Heart left ventricle (tissue), 16 donors: ENCODE measurements at places on chromosomes 7 and 10. TPM values are rescaled to one million over a fixed set of nuclear protein-coding genes. Genes with fewer than 3 reads are reported as not detected.

The PCLO gene
- 9.3 TPM for total RNA-seq

- DNase-seq = no peak
Observed at GRCh38 chr10:62618054-62618453, 186.5 kb upstream of the ADO start.

GRCh38 chr7:26588511-26588910 lies 275.9 kb downstream of the SKAP2 start:
- no peak for DNase-seq

The DYNC1I1 gene
- total RNA-seq = 30.5 TPM

DNA sequence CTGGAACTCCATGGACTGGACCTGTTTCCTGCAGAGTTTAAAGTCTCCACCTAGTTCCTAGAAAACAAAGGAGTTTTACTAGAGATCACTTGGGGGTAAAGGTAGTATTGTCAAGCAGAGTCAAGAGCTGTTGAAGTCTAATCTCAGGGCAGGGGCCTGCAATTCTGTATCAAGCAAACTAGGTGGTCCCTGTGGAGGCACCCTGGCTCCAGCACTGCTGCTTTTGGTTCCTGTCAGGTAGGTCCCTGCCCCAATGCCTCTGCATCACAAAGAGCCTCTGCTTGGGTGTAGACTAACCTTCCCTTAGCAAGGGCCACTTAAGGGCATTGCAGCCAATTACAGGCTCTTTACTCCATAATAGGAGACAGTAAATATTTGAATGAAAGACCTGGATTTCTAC lies 22.5 kb downstream of the ZSCAN25 start:
- DNase-seq = no peak

- peak; percentile 84 for DNase-seq
Observed at GRCh38 chr7:74026903-74027682, 880 bp upstream of the ELN start.

GRCh38 chr10:5618829-5619228 lies 47.6 kb downstream of the ASB13 start:
- no peak for DNase-seq

GRCh38 chr10:86716466-86716865 lies 40.0 kb upstream of the BMPR1A start:
- no peak for DNase-seq

DNA sequence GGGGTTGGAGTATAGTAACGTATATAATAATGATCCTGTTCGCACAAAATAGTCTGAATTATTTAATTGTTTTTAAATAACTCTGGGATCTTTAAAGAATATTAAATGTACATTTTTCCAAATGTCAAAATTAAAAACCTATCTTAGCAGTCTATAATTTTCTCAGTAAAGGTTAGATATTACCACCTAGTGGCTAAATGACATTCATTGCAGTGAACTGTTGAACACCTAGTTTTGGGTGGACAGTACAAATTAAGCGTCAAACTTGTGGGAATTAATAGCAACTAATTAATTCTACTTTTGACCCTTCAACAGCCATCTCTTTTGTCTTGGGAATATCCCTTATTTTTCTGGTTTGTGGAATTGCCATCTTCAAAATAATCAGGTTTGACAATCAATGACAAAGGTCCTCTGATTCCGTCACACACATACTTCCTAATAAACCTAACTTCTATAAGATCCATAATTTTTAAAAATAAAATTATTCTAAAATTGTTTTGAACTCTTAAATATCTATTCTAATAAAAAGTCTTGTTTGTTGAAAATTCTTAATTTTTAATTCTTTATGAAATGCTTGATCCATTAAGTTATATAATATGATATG lies 165.7 kb downstream of the SEMA3D start:
- DNase-seq = no peak

The CCDC3 gene
- 6.0 TPM for total RNA-seq

The CPED1 gene
- 40.6 TPM for total RNA-seq

DNA sequence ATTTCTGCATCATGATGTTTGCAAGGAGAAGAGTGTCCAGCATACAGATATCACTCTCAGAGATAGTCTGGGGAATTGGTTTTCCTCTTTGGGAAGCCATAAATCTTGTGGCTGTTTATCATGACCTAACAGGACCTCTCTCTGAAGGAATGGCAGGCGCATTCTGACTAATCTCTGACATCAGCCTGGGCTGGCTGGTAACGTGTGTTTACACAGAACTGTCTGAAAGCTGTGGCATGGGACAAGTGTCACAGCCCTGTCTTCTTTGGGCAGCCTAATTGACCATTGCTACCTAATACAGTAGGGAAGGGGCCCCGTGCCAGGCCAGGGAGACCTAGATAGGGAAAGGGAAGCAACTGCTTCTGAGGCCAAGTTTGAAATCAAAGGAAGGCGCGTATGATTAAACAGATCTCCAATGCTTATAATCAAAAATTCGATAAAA lies 73.9 kb upstream of the CABCOCO1 start:
- no peak for DNase-seq

The NANOS1 gene
- total RNA-seq = 29.9 TPM

- DNase-seq = no peak
Observed at GRCh38 chr7:99928188-99928587, 1.2 kb downstream of the GJC3 start.

GRCh38 chr7:29199776-29200175 lies 5.2 kb downstream of the CHN2 start:
- no peak for DNase-seq

DNA sequence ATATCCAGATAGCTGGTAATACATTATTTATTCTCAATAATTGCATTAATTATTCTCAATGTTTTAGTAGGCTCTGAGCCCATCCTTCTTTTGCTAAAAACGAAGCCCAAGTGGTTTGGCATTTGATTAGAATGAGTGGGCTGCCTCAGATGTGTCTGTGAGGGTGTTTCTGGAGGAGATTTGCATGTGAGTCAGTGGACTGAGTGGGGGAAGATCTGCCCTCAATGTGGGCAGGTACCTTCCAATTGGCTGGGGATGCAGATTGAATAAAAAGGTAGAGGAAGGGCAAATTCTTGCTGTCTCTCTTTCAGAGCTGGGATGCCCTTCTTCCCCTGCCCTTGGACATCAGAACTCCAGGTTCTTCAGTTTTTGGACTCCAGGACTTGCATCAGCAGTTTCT lies 290.6 kb upstream of the SMIM30 start:
- no peak for DNase-seq

The CALML3 gene
- total RNA-seq = not detected

GRCh38 chr7:75658369-75658768 lies 80.4 kb downstream of the HIP1 start:
- DNase-seq = no peak

The ANKRD22 gene
- total RNA-seq = 0.52 TPM
